ENCODE measurements at places on chromosomes 7 and 10.

- DNase-seq, result no peak
Observed at GRCh38 chr7:45716380-45717203, 142.4 kb downstream of the ADCY1 start.

- no peak for DNase-seq
Observed at GRCh38 chr10:124083740-124084397, 9.5 kb downstream of the CHST15 start.

DNA sequence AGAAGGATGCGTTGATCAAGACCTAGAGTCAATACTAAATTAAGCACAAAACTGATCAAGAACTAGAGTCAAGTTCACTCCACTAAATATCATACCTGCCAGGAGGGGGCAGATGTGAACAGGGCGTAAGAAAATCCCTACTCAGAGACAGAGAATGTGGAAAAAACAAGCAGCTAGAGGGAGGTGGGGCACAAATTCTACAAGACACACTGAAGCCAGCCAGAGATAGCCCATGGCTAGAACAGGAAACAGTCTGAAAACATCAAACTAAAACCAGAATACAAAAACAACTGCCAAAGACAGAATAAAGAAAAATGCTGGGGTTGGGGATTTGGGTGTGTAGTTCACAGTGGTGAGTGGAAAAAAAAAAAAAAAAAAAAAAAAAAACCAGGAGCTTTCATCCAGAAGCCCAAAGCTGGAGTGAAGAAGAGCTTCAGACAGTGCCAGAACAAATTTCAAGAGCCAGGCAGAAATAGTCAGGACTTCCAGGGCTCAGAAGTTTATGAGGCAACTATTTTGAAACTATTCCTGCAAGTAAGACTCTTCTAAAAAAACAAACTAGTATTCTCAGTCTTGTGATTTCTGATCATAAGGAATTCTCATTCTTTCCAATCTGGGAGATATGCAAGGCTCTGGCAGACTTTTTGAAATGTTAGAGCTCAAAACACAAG lies 118.3 kb downstream of the CCDC71L start:
- DNase-seq, result no peak

GRCh38 chr7:42014625-42015618 lies 222.1 kb downstream of the GLI3 start:
- DNase-seq, result no peak

- no peak for DNase-seq
Observed at GRCh38 chr10:78520737-78521430, 487.2 kb downstream of the RPS24 start.

GRCh38 chr7:10756981-10757380 lies 216.7 kb upstream of the PHF14 start:
- DNase-seq, result no peak

GRCh38 chr7:5283421-5284303 lies 919 bp downstream of the SLC29A4 start:
- DNase-seq, result no peak

- no peak for DNase-seq
Observed at GRCh38 chr7:153005750-153006435, 246.3 kb downstream of the ACTR3B start.

DNA sequence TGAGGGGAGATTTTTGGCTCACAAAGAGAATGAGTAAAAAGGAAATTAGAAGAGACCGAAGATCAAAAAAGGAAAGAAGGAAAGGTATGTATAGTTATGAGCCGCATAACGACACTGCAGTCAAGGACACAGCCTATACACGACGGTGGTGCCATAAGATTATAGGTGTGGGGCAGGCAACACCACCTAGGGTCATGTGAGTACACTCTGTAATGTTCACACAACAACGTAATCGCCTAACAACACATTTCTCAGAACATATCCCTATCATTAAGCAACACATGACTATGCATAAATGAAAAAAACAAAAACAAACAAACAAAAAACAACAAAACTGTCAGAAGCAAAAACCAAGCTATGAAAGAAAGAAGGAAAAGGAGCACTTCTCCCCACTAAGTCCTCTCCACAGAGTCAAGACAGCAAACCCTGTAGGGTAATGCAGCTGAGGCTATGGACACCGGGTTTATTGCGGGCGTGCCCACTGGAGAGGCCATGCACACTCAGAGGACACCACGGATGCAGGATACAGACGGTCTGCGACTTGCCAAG lies 45.1 kb downstream of the PIP4K2A start:
- no peak for DNase-seq

GRCh38 chr10:46040004-46040403 lies 6.1 kb downstream of the MSMB start:
- DNase-seq, result no peak

GRCh38 chr10:73209705-73210104 lies 37.4 kb downstream of the DNAJC9 start:
- DNase-seq, result no peak

DNA sequence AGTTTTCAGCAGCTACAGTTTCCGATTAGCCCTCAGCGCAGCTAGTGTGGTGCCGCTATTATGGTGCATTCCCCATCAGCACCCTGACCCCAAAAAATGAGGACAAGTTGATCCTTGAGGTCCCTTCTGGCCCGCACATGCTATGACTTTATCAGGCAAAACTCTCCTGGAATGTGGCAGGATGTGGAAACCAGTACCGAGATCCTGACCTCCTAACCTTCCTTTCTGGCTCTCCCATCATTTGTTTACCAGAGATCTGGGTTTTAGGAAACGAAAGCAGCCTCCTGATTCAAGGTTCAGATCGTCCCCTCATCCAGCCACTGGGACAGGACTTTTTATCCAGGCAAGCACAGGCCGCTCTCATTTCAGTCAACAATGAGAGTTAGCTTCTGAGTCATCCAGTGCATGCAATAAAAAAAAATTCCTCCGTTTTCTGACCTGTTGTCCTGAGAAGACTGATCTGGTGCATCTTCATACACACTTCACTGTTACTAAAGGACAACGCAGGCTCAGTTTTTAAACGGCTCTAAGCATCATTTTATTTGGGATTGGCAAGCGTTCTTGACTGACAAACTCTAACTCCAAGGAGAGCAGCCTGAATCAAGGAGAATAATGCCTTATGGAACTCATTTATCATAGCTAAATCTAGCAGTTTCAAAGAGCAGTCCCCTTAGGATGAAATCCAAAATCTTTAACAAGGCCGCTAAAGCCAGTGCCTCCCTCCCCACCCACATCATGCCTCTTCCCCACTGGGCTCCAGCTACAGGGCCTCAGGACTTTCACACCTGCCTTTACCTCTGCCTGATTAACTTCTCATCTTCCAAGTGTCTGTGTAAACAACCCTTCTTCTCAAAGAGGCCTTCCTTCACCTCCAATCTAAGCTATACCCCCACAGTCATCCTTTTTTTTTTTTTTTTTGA lies 17.1 kb downstream of the PDLIM1 start:
- DNase-seq, result no peak

- DNase-seq, result peak; percentile 55
Observed at GRCh38 chr7:124033095-124033806, 384 bp upstream of the TMEM229A start.

GRCh38 chr7:21371360-21371759 lies 56.5 kb upstream of the SP4 start:
- no peak for DNase-seq

DNA sequence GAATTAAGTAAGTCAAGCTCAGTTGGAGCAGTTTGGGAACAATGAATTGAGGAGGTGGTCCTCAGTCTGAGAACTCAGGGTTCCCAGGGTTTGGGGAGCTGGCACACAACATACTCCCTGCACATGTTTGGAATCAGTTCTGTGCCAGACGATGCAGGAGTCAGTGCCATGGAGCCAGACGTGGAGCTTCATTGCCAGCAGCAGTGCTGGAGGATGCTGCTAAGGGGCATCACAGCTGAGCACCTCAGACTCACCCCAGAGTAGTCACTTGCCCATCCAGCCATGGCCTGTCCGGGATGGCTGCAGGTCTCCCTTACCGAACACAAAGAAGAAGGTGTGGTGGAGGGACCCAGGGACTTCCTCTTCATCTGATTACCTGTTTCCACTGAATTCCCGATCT lies 7.9 kb downstream of the GIMAP5 start:
- no peak for DNase-seq

DNA sequence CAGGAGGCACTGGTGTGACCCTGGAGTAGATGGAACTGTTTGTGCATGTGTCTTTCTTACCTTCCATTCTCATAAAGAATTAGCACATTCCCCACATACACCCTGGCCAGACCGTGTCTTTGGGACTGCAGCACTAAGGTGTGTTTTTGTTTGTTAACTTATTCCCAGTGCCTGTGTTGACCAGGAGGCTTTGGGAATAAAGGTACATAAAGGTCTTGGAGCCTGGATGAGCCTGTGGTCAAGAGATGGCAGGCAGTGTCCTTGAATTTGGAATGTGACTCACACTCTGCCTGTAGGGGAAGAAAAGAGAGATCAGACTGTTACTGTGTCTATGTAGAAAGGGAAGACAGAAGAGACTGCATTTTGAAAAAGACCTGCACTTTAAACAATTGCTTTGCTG lies 137.6 kb downstream of the LYZL1 start:
- no peak for DNase-seq

DNA sequence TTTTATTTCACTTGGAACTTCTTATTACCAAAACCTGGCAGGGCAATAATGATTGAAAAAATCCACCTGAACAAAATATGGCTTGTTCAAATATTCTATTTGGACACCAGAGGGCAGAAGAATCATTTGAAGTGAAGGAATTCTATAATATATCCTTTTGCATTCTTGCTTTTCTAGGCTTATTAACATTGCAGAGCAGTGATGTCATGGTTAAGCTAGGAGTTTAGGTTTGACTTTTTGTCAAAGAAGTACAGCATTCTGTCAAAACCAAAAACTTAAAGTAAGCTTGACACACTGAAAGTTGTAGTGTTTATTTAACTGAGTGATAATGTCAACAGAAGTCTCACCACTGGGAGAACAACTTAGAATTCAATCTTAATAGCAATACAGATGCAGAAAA lies 156.0 kb downstream of the SEMA3D start:
- no peak for DNase-seq

- no peak for DNase-seq
Observed at GRCh38 chr7:87220734-87221215, 1.2 kb upstream of the TMEM243 start.

DNA sequence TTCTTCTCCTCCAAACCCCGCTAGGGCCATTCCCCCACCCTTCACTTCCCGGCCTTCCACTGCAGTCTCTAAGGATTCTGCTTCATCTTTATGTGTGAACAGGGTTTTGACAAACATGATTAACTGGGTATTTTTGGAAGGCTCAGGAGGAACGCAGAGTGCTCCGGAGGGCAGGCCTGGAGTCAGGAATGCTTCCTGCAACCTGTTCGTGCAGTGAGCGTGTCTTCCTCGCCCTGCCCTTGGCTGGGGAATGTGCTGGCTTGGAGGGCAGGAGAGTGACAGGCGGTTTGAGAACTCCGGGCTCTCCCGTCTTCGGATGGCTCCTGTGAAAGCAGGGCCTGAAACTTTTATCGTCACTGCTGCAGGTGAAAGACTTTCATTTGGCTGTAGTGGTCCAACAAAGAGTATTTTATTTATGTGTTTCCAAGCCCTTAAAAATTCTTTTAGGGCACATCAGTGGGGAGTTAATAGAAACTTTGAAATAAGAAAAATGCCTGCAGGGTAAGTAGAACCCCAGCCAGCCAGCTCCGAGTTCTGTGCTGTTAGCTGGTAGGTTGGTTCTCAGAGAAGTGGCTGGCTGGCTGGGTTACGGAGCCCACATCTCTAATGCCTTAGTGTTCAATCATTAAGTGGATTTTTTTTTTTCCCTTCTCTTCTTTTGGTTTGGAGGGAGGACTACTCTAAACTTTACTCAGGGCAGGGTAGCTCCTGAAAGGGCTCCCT lies 51.0 kb downstream of the TCF7L2 start:
- DNase-seq, result no peak

DNA sequence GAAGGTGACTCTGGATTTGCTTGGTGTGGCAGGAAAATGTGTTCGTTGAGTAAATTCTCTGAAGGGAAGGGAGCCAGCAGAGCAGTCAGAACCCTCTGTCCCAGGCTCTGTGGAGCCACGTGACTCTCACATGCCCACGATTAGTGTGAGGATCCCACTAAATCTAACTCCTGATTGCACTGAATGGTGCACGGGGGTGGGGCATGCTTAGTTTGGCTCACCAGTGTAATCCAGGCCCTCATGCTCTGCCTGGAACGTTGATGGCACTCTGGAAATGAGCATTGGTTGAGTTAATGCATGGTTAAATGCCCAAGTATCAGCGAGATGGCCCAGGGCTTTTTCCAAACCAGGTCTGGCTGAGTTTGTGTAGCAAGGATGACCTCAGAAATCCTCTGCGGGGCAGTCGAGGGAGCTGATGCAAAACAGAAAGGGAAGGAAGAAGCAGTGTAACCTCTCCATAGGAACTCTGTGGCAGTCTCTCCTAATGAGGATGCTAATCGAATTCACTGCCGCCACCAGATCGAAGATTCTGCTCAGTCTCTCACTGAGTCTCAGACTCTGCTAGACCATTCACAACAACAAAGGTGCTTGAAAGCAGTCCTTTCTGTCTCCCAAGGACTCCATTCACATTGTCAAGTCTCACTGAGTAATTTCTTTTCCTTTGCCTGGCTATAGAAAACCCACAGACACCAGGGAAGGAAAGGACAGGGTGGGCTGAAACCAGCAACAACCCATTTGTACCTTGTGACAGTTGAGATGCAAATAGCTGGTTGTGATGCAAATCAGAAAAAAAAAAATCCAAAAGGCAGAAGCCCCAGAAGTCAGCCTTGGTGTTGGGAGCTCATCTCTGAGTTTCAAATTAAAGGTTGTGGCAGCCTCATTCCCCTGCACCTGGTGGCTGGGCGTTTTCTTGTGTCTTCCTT lies 98.1 kb downstream of the C10orf105 start:
- no peak for DNase-seq

- no peak for DNase-seq
Observed at GRCh38 chr10:112587729-112588128, 140.7 kb downstream of the VTI1A start.

DNA sequence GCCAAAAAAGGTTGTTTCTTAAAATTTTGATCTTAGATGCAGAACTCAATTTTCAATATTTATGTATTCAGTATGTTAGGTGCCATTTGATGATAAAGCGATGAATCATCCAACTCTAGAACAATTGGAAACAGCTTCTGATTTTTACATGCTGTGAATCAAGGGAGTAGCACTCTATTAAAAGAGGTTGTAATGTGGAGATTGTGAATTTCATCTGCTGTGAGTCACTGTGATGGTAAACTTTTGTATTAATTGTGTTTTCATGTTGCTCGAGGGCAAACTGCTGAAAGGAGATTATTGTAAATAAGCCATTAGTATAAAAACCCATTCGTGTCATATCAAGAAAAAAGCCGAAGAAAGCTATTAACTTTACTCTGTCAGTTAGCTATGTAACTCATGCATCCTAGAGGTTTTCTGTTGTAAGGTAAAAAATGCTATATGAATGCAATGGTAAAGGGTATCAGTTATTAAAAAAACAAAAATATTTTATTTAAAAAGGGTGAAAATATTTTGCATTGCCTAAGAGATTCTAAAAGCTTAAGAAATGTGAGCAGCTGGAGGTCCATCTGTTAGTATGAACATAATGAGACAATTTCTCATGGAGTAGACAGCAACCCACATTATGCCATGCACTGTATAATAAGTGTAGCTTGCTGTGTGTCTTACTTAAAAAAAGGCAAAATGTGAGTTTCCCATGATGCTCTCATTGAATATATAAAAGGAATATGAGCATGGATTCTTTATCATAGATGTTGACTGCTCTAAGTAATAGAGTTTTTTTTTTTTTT lies 511.0 kb upstream of the PCDH15 start:
- DNase-seq, result no peak

GRCh38 chr7:106419455-106420182 lies 134.8 kb upstream of the NAMPT start:
- DNase-seq, result no peak
